ENCODE measurements at places on chromosomes 1 and 21.

- no peak for DNase-seq
Measured at GRCh38 chr21:34992736-34993398, 56.2 kb downstream of the RUNX1 start.

- no peak for DNase-seq
Measured at GRCh38 chr1:42336978-42337377, 1.9 kb upstream of the FOXJ3 start.

- no peak for DNase-seq
Measured at GRCh38 chr1:52919051-52919722, 2.4 kb downstream of the ECHDC2 start.

DNA sequence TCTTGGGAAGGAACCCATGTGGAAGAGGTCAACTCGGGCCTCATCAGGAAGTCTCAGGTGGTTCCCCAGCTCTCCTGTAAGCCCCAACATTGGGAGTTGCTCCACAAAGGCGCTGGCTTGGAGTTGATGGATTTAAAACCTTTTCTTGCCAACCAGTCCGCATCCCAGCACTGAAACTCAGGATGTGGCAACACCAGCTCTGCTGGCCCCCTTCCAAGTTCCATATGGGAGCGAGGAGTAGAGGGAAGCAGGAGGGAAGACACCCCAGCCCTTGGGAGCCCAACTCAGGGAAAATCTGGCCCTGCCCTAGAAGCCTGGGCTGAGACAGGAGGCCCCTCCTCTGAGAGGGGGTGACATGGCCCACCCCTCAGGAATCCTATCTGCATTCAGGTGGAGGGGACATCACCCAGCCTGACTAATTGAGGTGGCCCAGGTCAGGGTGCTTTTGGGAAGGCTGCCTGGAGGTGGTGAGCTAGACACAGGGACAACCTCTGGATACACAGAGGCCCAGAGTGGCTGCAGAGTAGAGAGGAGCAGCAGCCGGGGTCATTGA lies 33.1 kb upstream of the DMBX1 start:
- DNase-seq: no peak

- no peak for DNase-seq
Measured at GRCh38 chr21:46063227-46063626, 34.7 kb upstream of the COL6A2 start.

DNA sequence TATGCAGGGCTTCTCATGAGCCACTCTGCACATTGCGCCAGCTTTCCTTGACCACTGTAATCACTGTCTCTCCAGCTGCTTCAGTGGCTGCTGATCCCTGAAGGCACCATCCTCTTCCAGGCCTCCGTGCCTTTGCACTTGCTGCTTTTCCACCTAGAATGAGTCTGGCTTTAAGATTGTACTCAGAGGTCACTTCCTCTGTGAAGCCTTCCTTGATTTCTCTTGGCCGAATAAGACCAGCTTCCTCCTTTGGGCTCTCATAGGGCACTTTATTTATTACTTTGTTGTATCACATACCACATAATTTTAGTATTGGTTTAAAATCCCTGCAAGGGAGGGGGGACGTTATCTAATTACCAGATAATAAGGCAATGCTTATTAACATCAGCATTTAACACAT lies 10.6 kb downstream of the CACNA1E start:
- no peak for DNase-seq

- DNase-seq: no peak
Measured at GRCh38 chr1:168907053-168907452, 178.0 kb upstream of the DPT start.

GRCh38 chr1:26717017-26717491 lies 21.2 kb downstream of the ARID1A start:
- DNase-seq: no peak

GRCh38 chr1:235417086-235417697 lies 50.0 kb downstream of the TBCE start:
- DNase-seq: peak; percentile 38

GRCh38 chr1:41764656-41765055 lies 154.1 kb downstream of the HIVEP3 start:
- DNase-seq: no peak

- no peak for DNase-seq
Measured at GRCh38 chr1:110088739-110089316, 18.4 kb upstream of the ALX3 start.

DNA sequence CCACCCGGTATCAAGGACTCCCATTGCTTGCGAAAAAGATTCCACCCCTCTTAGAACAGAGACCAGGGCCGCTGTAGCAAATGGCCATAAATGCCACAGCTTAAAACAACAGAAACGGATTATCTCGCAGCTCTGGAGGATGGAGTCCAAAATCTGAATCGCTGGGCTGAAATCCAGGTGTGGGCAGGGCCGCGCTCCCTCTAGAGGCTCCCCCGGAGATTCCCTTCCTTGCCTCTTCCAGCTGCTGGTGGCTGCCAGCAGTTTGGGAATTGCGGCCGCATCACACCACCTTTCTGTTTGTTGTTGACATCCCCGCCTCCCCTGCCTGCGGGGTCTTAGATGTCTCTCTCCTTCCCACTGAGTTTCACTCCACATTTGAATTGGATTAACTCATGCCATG lies 15.6 kb downstream of the PDE9A start:
- DNase-seq: no peak

Data from activated T-cell treated with anti-CD3 and anti-CD28 coated beads for 48 hours (primary cell).